ENCODE measurements at places on chromosomes 3 and 15.
A peak's percentile ranks its signal among the peaks of the same experiment; 100 is the strongest.

GRCh38 chr15:58014040-58014439 is 51.5 kb downstream of the ALDH1A2 start:
- DNase-seq, result no peak

- no peak for DNase-seq
Measured at GRCh38 chr3:134699721-134700120, 48.9 kb upstream of the KY start.

DNA sequence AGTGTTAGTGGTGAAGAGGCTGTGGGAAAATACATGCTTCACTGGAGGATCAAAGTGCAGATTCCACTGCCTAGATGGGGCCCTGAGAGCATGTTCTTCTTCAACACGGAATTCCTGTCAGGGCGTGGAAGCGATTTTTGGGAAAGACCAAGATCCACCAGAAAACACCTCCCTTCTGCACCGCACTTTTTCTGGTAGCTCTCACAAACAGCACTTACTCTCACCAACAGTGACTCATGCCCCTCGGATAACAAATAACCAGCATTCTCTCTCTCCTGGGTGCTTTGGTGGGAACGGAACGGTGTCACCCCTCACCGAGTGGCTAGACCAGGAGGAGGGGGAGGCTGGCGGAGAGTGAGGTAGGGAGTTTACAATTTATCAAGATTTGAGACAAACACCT is 40.1 kb downstream of the ADAMTSL3 start:
- DNase-seq, result no peak

DNA sequence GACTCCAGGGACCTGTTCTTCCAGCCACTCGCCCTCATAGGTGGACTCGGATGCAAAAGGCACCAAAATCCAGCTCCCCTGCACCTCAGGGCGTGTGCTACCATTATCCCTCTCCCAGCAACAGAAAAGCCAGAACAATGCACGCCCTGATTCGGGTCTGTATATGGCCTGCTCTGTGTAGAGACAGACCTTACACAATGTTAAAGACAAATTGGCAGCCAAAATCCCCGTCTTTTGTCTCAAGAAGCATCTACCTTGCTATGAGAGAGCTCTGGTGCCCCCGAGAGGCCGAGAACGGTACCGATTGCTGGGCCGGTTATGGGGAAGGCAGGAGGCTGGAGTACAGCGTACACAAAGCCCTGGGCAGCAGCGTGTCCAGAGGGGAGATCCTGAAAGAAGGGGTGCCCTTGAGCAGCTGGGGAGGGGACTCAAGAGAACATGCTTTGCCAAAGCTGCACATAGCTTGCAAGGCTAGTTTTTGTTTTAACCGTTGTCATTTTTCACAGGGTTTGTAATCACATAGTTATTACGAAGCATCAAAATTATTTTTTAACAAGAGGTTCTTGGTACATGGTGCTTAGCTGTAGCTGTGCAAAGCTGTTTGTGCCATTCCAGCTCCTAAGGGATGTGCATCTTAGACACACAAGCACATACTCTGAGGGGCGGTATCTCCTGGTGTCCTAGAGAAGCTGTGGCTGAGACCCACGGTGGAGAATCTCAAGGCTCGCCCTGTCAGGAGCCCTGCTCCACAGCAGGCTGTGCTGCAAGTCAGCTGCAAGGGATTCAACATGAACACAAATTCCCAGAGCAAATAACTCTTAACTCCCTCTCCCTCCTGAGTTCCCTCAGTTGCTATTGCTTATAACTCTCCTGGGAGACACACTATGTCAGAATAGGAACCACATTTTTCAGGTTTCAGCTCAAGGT is 461.5 kb upstream of the PPP2R3A start:
- peak; percentile 42 for DNase-seq

- no peak for DNase-seq
Measured at GRCh38 chr3:122937745-122938144, 89.8 kb downstream of the SEMA5B start.

- DNase-seq, result no peak
Measured at GRCh38 chr3:141575879-141576743, 89.3 kb downstream of the RASA2 start.

DNA sequence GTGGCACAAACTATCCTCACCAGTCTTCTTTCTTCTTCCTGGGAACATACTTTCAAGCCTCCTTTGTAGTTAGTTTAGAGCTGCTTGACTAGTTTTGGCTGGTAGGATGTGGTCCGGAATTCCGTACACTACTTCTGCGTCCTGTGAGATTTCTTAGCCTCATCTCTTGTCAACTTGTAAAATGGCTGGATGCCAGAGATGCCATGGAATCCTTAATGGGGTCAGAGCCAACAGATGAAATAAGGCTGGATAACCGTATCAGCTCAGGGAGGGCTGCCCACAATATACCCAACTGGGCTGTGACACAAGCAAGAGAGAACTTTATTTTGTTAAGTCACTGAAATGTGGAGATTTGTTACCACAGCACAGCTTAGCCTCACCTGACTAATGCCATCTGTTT is 466.9 kb upstream of the MDFIC2 start:
- no peak for DNase-seq

GRCh38 chr3:152149832-152150231 is 118.9 kb upstream of the MBNL1 start:
- no peak for DNase-seq

DNA sequence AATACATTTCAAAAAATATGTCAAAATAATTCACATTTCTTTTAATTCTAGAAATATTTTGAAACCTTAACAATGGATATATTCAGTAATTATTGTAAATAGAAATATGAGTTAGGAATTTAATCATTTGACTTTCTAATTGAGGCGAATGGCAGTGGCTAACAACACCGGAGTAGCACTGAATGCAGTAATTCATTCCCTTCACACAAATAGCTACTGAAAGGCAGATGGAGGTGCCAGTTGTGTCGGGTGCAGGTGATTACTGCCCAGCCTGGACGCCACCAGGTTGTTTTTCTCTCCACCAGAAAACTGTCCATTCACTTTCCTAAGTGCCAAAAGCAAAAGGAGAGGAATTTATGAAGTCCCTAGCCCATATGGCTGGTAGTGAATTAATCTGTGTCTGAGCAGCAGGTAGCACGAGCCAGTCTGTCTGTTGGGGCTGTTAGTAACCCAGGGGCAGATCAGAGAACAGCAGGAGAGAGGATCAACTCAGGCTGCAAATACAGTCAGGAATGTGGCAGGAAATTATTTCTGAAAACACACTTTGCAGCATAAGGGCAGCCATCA is 79.3 kb upstream of the GMNC start:
- no peak for DNase-seq

- no peak for DNase-seq
Measured at GRCh38 chr3:168574455-168575158, 478.9 kb upstream of the GOLIM4 start.

- DNase-seq, result no peak
Measured at GRCh38 chr3:1288805-1289494, 196.1 kb downstream of the CNTN6 start.

DNA sequence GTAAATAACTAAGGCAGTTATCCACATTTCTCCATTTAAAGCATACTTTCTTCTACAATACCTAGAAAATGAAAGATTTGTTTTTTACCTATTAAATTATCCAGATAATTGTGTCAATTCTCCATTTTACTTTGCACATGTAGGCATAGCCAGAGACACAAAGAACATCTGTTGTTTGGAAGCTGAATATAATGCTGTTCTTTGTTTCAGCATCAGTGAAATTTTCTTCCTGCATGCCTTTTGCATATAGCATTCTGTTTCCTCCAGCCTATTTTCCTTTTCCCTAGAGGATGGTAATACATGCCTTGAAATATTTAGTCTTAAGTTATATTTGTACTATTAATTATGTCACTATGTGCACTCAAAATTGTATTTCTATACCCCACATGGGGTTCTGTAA is 233.7 kb downstream of the CNTN6 start:
- DNase-seq, result no peak

- DNase-seq, result peak; percentile 45
Measured at GRCh38 chr15:72222393-72222792, 8.6 kb downstream of the PKM start.

- no peak for DNase-seq
Measured at GRCh38 chr3:149638228-149639092, 19.4 kb downstream of the WWTR1 start.

DNA sequence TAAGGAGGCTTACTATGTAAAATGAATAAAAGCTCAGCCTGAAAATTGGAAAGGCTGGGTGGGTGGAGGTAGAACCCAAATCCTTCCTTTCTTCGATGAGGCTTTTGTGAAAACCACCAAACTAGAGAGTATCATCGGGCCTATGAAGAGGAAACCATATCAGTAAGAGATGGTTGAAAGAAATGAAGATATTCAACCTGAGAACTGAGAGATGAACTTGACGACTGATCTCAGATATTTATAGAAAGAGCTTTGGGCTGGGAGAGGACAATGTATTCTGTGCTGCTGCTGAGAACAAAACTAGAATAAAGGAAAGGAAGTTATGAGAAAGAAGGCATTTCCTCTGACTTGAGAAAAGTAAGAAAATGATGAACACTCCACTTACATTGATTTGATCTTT is 236.6 kb downstream of the KCNH8 start:
- no peak for DNase-seq

- no peak for DNase-seq
Measured at GRCh38 chr3:41601404-41601987, 360.4 kb downstream of the ULK4 start.

DNA sequence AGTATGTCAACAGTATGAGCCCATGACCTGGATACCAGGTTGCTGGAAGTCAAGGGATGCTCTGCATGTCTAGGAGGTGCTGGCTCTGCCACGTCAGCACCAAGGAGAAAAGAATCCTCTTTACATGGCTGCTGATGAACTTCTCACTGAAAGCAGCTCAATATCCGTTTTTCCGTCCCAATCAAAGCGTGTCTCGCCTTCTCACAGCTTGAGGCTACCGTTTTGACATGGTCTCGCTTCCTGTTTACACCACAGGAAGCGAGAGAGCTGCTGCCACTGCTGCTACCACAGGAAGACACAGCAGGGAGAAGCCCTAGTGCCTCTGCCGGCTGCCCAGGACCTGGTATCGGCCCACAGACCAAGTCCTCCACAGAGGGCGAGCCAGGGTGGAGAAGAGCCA is 27.3 kb downstream of the STARD5 start:
- DNase-seq, result peak; percentile 47

- DNase-seq, result no peak
Measured at GRCh38 chr3:52088445-52089367, 32.3 kb upstream of the DUSP7 start.

DNA sequence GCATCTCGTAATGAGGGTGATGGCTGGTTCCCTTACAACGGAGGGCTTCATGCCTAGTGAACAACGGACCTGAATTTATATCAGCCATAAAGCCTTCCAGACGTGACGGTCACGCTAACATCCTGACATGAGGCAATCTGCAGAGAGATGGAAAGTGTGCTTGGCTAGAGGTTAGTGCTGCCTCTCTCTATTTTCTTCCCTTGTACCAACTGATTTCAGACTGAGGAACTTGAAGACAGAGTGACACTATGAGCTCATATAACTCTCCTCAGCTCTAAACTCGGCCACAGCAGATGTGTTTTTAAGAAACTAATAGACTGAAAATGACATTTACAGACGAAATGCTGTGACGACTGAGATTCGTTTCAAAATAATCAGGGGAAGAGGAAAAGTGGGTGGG is 122.4 kb downstream of the XXYLT1 start:
- DNase-seq, result no peak

DNA sequence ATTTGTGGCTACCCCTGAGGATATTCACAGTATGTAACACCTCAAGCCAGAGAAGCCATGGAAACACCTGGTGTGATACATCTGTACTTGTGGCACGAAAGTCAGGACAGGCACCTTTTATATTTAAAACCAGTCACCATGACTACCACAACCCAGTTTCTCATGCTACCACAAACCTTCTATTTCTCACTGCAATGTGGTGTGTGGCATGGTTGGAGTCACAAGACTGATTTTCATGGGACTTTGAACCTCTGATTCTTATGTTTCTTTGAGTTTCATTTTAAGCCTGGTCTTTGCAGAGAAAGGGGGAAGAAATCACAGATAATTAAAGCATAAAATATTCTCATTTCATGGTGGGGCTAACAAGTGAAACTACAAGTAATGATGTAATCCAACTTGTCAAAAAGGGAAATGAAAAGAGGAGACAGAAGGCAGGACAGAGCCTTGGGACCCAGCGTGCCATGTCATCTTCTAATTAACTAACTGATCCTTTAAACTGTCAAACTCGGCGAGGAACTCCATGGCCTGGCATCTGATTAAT is 175.9 kb downstream of the PDZRN3 start:
- no peak for DNase-seq

- no peak for DNase-seq
Measured at GRCh38 chr3:12193485-12194165, 34.9 kb upstream of the TIMP4 start.

GRCh38 chr3:124582621-124583395 is 147.4 kb upstream of the UMPS start:
- DNase-seq, result no peak

DNA sequence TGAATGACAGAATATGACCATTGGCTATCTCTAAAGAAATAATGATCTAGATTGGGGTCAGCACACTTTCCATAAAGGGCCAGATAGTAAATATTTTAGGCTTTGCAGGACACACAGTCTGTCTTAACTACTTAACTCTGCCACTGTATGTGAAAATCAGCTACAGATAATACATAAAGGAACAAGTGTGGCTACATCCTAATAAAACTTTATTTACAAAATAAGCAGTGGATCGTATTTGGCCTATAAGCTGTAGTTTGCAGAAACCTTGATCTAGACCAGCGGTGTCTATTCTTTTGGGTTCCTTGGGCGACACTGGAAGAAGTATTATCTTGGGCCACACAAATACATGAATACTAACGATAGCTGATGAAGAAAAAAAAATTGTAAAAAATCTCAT is 27.6 kb downstream of the GSK3B start:
- no peak for DNase-seq

DNA sequence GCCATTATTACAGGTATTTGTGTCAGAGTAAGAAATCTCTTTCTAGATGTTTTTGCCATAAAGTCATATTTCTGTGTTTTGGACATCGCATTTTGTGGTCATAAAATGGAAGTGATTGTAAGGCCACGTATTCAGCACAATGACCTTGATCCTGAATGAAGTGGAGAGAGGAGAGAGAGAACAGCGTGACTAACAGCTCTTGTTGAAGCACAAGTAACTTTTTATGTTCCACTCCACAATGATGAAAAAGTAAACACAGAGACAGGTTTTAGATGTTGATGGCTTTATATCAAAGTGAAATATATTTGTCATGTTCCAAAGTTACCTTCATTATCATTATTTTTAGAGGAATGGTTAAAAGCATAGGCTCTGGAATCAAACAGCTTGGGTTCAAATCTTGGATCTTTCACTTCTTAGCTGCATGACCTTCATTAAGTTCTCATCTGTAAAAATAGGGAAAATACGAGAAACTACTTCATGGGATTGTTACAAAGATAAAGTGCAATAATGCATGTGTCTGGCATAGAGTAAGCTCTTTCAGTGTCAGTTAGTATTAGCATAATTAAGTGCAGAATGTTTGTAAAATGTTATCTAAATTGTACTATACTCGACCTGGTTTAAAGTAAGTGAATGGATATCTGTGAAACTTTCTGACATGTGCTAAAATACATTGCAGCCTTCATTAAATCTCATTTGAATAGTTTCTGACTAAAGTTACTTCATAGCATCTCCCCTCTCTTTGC is 341.5 kb upstream of the DNAJC19 start:
- no peak for DNase-seq

GRCh38 chr3:71780430-71780829 is 4.5 kb downstream of the PROK2 start:
- no peak for DNase-seq

Measured in left ventricle myocardium inferior (tissue), 1 donor.